ENCODE measurements at places on chromosomes 2 and 18.

- DNase-seq, result peak; percentile 94
Observed at GRCh38 chr2:72917138-72917876, at the start of gene EMX1. TSS of gene EMX1 (plus strand) at chr2:72917519. CDS start at chr2:72917853, 334 bp downstream.

DNA sequence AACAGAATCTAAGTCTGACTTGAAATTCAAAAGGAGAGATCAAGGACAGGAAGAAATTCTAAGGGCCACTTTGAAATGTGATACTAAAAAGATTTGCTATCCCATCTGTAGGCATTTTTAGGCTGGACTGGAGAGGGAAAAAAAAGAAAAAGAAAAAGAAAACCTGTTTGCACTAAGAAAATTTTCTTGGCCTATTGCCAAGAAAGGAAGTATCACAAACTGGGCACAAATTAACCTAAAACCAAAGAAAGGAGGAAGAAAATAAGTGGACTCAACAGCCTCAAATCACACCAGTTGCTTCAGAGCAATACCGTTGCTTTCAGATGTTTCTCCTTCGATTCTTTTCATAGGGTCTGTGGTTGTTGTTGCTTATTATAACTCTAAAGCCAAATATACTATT lies 287.9 kb upstream of the VRK2 start:
- DNase-seq, result no peak

DNA sequence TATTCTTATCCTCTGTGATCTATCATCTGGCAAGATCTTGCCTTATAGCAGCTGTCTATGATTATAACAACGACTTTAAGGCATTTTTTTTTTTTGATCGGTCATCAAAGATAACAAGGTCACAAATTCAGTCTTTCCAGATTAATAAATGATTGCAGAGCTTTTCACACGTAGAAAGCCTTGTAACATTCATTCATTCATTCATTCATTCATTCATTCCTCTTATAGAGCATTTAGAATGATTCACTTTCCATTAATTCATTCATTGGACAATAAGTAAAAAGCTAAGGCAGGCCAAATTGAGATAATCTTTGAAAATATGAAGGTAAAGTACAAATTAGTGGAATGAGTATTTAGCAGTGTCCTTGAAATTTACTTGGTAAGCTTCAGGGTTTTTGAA lies 223.7 kb downstream of the NUP35 start:
- DNase-seq, result no peak

- no peak for DNase-seq
Observed at GRCh38 chr2:71282493-71282892, 49.1 kb upstream of the ZNF638 start.

DNA sequence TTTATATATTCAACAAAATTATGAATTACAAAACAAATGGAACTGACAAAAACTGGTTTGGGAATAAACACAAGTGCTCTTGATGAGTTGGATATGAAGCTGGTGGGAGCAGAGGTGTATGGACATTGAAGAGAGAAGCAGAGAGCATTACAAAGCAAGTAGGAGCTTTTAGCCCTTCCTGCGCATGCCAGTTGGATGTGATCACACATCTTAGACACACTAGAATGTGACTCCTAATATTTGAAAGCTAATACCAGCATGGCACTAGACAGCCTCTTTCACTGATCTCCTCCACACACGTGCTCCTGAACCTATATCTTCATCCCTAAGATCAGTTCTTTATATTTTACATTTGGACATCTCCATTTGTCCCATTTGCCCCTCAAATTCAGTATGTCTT lies 298.1 kb downstream of the MTX2 start:
- no peak for DNase-seq
